Activated CD8-positive, alpha-beta memory T cell treated with anti-CD3 and anti-CD28 coated beads, Interleukin-2, amount 50 U/mL, for 4 hours (primary cell): ENCODE measurements at places on chromosomes 3 and 15.

DNA sequence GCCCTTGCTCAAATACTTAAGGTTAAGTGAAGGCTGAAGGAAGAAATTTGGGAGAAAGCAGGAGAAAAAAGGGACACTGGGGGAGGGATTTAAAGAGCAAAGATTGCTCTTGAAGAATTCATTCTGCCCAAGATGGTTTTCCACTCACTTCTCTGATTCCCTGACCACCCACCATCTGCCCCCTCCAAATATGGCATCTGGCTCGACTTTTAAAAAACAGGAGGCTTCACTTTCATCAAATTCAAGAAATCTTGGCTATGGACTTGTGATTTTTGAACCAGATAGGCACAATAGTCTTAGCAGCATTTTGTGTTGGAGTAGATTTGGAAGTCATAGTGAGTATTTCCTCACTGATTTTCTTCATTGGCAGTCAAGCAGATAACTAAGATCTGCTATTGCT lies 574.4 kb upstream of the SUCLG2 start:
- no peak for DNase-seq

- no peak for DNase-seq
Observed at GRCh38 chr3:159593927-159594605, 394.6 kb upstream of the IL12A start.

GRCh38 chr3:110608566-110608965 lies 463.1 kb upstream of the NECTIN3 start:
- DNase-seq: no peak

- DNase-seq: no peak
Observed at GRCh38 chr3:155321418-155321817, 27.9 kb upstream of the STRIT1 start.

- no peak for DNase-seq
Observed at GRCh38 chr3:141388823-141389621, 20.7 kb downstream of the ZBTB38 start.

- no peak for DNase-seq
Observed at GRCh38 chr3:171688593-171688992, 121.7 kb downstream of the PLD1 start.

DNA sequence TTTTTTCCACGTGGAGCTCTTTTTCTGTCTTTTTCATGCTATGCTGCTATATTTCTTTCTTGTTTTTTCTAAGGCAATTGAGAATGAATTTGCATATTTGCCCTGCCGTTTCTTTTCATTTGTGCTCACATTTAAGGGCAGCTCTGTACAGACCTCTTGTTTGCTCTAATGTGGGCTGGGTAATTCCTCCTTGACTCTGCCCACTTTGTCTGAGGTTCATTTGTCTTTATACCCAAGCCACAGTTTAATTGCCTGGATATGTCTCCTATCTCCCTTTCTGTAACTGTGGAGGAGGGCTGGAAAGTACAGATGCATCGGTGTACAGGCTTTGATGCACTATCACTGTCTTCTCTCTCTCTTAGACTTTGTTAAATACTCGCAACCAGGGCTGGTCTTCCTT lies 195.9 kb downstream of the EPHB1 start:
- DNase-seq: no peak

GRCh38 chr3:67509471-67510075 lies 144.8 kb downstream of the SUCLG2 start:
- no peak for DNase-seq

DNA sequence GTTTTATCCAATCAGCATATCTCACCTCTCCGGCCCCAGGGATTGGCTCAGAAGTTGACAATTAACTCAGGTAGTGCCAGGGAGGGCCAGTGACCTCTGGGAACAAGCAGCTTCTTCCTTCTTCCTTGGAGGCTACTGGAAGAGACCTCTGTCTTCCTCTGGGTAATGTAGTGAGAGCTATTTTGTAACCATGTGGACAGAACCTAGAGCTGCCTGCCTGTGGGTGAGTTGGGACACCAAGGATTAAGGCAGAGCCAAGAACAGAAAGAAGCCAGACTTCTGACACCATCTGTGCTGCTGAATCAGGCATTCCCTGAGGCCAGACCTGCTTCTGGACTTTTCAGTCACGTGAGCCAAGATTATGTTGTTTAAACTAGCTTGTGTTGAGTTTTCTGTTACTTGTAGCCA lies 5.9 kb upstream of the NDUFAF1 start:
- DNase-seq: no peak

GRCh38 chr3:124887177-124887931 lies at the start of gene ITGB5:
ITGB5 (minus strand) TSS chr3:124887365; CDS start chr3:124887000, 365 bp downstream.
- DNase-seq: peak; percentile 30

- DNase-seq: no peak
Observed at GRCh38 chr15:86054338-86054737, 25.3 kb upstream of the AGBL1 start.

DNA sequence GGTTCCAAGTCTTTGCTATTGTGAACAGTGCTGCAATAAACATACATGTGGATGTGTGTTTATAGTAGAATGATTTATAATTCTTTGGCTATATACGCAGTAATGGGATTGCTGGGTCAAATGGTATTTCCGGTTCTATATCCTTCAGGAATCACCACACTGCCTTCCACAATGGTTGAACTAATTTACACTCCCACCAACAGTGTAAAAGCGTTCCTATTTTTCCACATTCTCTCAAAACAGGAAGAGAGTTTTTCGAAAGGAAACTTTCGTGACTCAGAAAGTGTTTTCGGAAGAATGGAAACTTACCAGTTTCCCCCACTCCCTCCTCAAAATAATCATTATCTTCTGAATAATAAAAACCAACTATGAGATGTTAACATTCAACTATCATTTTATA lies 205.8 kb downstream of the ALCAM start:
- no peak for DNase-seq

- no peak for DNase-seq
Observed at GRCh38 chr3:152295806-152296205, 27.1 kb downstream of the MBNL1 start.

- no peak for DNase-seq
Observed at GRCh38 chr15:64521726-64522164, 61.4 kb downstream of the ZNF609 start.

DNA sequence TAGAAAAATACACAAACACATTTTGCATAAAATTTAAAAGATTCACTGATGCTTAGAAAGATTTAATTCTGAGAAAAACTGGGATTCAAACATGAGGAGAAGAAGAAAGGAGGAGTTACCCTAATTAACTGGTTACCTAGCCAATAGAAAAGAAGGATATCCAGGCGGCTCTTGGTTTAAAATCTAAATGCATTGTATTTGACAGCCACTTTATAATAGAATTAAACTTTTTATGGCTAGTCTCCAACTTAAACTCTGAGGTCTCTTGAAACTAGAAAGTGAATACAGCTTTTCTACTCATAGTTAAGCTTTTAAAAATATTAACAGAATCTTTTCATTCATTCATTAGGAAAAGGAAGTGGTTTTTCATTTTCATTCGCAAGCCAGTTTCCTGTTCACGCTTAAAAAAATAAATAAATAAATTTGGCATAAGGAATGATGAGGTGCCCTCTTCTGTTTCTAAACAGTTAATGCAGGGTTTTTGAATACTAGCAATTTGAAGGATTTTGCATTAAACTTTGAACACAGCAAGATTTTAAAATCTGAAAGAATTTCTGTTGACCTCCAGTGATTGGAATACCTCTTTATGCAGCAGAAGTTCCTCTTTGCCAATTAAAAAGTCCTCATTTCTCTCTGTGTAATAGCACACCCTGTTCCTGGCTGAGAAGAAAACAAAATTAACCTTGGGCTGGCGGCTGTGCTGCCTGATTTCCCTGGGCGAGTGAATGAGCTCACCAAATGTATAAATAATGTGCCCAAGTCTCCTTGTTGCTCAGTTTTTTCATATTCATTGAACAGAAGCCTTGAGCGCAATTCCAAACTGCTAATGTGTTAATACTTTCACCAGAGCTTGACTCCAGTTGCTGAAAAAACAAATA lies 105.1 kb downstream of the ZMAT3 start:
- no peak for DNase-seq

DNA sequence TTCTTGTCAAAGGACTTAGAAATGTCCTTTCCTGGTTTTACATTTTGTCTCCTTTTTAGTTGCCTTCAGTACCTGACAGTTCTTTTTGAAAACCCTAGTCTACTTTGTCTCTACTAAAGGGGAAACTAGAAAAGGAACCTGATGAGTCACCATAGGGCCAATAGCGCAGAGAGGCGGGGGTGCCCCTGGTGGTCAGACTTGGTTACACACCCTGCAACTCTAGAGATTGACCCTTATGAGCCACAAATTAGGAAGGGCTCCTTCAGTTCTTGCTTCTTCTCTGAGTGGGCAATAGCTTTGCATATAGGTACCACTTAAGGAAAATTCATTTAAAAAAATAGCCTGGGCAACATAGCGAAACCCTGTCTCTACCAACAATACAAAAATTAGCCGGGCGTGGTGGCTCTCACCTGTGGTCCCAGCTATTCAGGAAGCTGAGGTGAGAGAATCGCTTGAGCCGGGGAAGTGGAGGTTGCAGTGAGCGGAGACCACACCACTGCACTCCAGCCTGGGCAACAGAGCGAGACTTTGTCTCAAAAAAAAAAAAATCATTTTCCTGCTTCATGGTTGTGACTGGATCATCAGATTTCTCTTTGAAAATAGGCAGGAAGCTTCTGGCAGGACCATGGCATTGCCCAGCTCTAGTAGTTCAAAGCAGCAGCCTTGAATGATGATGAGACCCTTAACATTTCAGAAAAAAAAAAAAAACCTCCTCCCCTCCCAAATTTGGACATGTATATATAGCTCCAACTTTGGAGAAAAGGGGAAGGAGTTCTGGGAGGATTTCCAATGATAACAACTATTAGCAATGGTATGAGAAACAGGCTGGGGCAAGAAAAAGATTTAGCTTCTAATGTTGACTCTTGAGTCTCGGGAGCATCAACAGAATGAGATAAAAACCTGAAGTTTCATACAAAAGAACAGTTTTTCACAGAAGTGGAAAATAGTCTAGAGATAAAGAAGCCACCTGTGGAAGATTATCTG lies 45.2 kb upstream of the RASA2 start:
- DNase-seq: peak; percentile 78

DNA sequence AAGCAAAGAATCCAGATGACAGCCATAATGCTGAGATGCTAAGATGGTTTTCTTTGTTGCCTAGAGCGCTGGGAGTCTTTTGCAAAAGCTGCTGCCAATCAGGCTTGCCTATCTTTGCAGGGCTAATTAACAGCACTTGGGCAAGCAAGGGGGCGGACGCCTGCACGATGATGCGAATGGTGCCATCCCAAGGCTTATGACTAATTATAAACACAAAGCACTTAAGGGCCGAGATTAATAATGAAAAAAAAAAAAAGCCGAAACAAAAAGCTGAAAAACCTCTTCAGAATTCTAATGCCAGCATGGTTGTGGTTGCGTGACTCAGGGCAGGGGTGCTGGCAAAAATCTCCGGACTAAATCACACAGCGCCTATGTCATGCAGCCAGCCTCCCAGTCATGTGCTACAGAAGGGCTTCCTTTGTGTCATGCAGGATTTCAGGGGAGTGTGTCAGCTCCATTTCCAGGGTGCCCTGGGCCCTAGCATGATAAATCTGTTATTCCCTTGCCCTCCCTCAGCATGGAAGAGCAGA lies 185.0 kb upstream of the ANKRD28 start:
- no peak for DNase-seq

DNA sequence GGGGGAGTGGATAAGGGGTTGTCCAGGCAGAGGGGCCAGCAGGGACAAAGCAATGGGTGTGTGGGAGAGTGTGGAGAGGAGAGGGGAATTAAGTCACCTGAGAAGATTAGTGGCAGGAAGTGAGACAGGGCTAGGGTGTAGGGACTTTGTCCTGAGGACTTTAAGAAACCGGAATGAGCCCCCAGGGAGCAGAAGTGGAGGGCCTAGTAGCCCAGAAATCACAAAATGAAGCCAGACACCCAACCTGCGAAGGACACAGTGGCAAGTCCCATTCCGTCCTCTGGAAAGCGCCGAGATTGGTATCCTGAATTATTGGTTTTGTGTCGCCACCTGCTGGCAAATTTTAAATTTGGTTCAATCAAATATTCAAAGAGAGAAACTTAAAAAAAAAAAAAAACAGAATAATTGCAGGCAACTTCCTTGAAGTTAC lies 78.0 kb upstream of the SLC25A36 start:
- DNase-seq: peak; percentile 18

DNA sequence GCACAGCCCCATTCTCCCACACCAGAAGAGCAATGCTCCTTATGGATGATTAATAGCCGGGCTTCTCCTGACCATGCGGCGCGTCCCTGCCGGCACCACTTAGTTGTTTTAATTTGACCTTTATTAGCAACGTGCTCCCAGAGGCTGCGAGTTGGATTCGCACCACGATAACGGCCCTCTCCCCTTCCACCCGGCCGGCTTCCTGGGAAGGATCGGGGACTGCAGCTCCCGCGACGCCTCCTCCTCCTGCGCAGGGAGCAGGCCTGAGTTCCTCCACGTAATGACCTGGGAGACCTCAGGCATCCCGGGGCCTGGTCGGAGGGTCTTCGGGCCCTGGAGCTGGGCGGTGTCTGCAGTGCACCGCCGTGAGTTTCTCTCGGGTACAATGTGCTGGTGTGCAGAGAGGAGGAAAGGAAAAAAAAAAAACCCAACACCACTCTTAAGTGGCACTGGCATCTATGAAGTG lies 243.3 kb upstream of the TOPAZ1 start:
- no peak for DNase-seq

DNA sequence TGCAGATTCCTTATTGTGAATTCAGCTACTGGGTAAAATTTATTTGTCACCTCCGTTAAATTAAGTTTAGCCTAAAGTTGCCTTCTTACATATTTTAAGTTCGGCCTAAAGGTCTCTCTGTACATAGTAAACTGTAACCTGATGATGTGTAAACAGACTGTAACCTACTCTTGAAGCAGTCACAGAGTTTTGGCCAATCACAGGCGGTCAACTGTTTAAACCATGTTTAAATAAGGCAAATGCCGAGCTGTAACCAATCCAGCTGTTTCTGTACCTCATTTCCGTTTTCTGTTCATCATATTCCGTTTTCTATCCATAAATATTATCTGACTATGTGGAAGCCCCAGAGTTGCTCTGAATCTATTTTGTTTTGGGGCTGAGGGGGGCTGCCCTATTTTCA lies 2.4 kb upstream of the ADAMTSL3 start:
- no peak for DNase-seq

DNA sequence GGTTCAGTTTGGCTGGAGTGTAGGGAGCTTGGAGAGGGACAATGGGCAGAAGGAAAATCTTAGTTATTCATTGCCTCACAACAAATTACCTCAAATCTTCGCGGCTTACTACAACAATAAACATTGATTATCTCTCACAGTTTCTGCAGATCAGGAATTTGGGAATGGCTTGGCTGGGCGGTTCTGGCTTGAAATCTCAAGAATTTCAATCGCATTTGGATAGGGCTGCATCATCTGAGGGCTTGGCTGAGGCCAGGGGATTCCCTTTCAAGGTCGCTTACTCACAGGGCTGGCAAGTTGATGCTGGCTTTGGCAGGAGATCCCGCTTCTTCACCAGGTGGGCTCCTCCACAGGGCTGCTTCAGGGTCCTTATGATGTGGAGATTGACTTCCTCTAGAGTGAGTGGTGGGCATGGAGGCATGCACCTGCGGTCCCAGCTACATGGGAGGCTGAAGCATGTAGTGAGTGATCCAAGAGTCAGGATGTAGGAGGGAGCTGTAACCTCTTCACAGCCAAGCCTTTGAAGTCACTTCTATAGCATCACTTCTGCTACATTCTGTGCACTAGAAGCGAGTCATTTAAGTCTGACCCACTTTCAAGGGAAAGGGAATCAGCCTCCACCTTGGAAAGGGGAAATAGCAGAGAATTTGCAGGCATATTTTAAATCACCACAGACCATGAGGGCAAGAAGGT lies 63.1 kb downstream of the CDC25A start:
- no peak for DNase-seq
